ENCODE measurements at places on chromosomes 2 and 18.
A peak's percentile ranks its signal among the peaks of the same experiment; 100 is the strongest.

DNA sequence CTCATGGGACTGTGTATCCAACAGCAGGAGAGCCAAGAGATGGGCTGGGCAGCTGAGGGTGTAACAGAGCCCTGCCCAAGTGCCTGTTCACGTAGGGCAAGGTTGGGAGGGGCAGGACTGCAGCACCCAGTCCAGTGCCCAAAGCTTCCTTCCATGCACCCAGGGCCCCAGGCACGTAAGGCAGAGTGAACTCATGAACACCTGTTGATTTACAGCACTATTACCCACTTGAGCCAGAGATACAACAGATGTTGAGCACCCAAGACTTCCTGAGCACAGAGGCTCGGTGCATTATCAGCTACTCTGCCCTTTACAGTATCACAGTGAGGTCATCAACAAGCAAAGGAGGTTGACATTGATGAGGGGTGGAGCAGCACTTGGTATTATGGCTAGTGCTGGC lies 50.2 kb upstream of the FHL2 start:
- DNase-seq = no peak

- DNase-seq = no peak
Observed at GRCh38 chr2:137959166-137959565, 5.1 kb upstream of the HNMT start.

GRCh38 chr2:105761931-105762515 lies 17.3 kb downstream of the NCK2 start:
- DNase-seq = no peak

DNA sequence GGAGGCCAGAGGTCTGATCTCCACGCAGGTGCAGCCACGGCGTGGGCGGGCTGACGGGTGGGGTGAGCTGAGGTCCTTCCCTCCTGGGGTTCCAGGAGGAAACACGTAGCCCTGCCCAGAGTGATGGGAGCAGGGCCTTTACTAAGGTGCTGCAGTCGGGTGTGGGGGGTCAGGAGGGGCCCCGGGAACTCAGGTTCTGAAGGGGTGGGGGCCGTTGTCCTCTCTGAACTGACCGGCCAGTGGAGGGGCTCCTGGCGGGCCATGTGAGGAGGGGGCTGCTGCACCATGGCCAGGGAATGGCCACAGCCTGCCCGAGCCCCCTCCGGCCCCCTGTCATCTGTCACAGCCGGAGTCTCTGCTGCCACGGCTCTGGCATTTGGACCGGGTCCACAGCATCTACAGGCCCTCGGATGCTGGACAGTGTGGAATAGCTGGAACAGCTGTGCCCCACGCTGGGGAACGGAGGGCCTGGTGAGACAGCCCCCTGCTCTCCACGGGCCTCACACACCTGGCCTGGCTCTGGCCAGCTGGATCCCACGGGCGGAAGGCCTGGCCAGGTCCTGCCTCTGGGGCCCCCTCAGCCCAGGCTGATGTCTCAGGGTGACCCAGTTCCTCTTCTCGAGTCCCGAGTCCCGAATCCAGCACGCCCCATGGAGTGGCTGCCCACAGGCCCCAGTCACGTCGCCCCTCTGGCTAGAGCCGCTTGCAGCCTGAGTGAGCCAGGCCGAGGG lies 145.6 kb upstream of the GPC1 start:
- DNase-seq = no peak

- DNase-seq = no peak
Observed at GRCh38 chr2:78568782-78569373, 456.6 kb upstream of the REG3G start.

- DNase-seq = no peak
Observed at GRCh38 chr2:144227427-144228105, 292.4 kb downstream of the ZEB2 start.

GRCh38 chr2:227460070-227460485 lies 11.9 kb upstream of the AGFG1 start:
- DNase-seq = peak; percentile 38

DNA sequence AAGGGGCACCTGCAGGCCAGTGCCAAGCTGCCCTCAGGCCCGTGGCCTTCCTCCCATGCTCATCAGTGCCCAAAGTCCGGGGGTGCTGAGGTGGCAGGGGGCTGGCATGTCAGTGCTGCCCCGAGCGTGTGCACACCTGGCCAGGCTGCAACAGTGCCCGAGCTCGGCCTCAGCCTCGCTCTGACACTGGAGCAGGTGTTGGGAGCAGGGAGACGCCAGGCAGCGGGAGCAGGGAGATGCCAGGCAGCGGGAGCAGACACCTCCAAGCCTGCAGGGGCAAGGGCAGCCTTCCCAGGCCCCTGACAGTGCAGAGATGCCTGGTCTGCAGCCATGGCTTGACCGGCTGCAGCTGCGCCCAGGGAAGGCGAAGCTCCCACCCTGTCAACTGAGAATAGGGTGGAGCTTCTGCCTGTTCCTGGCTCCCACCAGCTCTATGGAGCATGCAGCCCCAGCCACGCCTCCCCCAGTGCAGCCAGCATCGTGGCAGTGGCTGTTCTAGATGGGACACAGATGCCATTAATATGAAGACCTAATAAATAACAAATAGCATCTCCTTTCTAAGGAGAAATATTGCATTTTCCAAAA lies 82.4 kb downstream of the DTNB start:
- DNase-seq = no peak

- DNase-seq = no peak
Observed at GRCh38 chr2:145597809-145598208, 1077.9 kb upstream of the ZEB2 start.

DNA sequence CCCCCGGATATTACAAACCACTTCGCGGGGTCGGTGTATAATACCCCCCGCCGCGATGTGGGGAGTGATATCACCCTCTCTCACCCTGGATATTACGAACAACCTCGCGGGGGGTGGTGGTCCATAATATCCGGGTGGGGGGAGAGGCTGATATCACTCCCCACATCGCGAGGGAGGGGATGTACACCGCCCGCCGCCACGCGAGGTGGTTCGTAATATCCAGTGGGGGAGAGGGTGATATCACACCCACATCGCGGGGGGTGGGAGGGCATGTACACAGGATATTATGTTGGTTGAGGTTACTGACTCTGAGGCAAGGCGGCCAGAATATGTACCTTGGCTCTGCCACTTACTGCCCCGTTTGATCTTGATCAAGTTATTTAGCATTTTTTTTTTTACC lies 14.8 kb upstream of the CWC22 start:
- DNase-seq = no peak

GRCh38 chr2:159134979-159135378 lies 151.5 kb downstream of the WDSUB1 start:
- no peak for DNase-seq

- DNase-seq = no peak
Observed at GRCh38 chr2:168294409-168294808, 47.0 kb upstream of the STK39 start.

- no peak for DNase-seq
Observed at GRCh38 chr2:146633159-146633558, 1211.7 kb upstream of the ACVR2A start.

DNA sequence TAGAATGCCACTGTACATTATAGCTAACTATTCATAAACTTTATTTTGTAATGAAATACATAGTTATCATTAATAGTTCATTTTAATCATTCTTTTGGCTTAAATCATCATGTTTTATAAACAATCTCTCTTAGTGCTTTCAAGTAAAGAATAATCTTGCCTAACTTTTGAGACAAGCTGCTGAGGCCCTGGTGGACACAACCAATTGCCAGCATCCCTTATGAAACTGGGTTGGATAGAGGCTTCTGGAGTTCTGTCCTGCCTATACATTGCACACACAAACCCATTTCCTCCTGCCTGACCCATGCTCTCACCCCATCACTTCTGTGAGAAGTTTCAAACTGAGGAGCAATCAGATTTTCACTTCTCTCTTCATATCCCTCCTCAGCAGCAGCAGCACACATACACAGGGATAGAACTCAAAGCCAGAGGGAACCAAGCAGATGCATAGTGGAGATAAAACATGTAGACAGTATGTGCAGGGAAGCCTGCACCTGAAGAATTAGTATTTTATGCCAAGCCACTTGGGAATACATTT lies 450.0 kb upstream of the SLC14A2 start:
- no peak for DNase-seq

GRCh38 chr2:187574969-187575750 lies 20.9 kb upstream of the TFPI start:
- DNase-seq = no peak

DNA sequence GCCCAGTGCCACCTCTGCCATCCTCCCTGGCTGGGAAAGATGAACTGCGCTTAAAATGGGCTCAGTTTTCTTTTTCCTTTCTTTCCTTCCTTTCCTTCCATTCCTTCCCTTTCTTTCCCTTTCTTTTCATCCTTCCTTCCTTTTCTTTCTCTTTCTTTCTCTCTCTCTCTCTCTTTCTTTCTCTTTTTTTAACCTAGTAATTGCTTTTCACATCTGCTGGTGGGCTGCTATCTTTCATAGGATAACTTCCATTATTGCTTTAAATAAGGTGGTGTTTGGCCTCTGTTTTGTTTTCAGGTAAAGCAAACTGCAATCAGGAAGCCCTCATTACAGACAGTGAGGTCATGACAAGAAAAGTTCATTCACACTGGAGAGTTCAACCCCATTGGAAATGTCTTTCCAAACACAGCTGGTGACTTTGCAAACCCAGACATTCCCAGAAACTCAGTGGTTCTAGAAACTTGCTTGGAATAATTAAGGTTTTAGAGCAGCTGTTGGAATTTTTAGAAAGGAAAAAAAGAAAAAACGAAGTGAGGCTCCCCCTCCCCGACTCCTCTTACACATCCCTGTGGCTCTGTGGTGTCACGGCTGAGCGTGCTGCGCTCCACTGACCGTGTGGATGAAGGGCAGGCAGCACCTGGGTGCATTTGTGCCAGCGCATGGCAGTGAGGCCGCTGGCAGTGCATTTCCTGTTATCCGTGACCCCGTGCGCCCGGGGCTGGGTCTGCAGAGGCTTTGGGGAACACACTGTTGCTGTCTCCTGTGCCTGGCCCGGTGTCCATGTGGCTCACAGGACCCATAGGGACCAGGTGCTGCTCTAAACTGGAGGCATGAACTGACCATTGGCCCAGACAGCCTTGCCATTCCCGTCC lies 76.9 kb downstream of the MBP start:
- DNase-seq = no peak

- DNase-seq = no peak
Observed at GRCh38 chr18:58025733-58026132, 18.3 kb upstream of the NEDD4L start.

DNA sequence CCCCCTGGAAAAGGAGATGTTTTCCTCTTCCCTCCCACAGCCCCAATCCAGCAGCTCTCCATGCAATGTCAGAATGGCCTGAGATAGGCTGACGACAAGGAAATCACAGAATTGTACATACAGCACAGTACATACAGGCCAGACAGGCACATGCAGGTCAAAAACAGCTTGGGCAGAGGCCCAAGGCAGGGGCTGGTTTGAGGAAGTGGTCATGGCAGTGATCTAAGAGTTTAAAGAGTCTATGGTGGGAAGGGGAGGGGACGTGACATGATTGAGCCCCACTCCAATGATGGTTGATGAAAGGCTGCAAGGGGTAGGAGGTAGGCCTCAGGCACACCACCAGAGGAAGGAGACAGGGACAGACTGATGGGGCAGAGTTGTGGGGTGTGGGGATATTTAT lies 4.3 kb downstream of the DCTN1 start:
- no peak for DNase-seq

- DNase-seq = no peak
Observed at GRCh38 chr2:238220892-238221521, 17.5 kb upstream of the ILKAP start.

- no peak for DNase-seq
Observed at GRCh38 chr2:88656690-88657089, 29.4 kb upstream of the EIF2AK3 start.

DNA sequence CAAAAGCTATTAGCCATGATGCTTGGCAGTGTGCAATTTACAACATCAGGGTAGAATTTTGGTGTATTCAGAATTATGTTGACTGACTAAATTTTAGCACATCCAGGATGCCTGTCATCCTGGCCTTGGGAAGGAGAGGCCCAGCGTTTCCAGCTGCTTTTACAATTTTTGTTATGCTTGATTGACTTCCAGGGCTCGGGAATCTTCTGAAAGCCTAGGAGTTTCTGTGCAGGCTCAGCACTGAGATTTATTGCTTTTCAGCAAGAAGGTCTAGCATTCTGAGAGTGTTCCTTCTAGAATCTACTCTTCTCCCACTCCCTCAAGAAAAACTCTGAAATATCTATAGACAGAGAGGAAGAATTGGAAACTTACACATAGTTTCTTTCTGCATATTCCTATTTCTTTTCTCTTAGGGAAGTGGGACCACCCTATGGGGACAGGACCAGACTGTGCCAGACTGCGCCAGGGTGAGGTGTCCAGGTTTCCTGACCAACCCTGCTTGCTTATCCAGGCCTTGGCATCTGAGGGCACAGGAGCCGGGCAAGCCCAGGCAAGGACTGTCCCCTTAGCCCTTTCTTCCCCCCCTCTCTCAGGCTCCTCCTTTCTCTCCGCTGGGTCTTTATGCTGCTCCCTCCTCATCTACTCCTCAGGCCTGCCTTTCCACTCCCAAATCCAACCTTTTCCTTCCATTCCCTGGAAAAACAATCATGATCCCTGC lies 26.9 kb downstream of the MAIP1 start:
- DNase-seq = no peak

DNA sequence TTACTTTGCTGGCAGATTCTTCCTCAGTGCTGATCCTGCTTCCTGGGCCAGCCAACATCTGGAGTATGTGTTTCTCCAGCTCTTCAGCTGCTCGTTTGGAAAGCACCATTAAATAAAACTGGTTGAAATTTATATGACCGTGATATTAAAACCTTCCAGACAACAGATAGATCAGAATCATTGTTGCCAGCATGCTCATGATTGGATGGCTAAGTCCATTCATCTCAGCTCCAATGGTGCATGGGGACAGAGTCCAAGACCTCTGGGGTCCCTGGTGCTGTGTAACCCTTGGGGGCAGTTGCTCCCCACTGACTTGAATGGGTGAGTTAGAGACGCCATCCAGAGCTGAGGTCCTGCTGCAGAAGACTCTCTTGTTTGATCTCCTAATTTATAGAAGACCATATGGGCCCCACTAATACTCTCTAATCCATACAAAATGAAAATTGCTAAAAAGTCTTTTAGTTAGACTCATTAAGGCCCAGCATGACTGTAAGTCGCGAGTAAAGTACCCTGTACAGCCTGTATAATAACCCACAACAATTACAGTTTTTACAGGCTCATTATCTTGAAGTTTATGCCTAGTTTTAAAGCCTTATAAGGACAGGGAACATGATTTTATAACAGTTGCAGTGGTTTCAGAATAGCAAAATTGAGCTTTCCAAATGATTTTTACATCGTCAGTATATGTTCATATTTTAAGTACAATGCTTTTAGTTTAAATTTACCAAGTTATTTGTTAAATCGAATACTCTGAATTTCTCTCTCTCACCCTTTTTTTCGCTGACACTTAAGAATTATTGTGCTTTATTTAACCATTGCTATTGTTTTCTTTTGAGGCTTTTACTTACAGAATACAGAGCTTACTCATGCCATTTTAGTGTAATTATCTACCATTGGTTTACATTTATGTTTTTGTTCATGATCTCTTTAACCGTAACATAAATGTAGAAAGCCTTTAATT lies 60.0 kb downstream of the CABLES1 start:
- DNase-seq = no peak

DNA sequence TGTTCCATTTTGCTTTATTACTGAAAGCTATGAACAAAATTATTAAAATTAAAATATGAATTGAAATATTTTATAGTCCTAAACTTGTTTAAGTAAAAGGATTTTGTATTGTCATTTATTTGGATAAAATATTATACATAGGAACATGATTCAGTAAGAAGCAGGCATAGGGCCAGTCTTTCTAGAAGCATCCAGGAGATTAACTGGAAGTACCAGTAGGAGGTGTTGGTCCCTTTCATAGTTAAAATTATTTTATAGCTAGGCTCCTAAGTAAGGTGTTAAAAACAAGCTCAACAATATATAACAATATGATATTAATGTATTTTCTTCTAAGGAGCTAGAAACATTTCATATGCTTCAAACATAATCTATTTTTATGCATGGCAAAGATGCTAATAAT lies 43.7 kb downstream of the FIGN start:
- no peak for DNase-seq
